ENCODE measurements at places on chromosomes 13 and 19.

DNA sequence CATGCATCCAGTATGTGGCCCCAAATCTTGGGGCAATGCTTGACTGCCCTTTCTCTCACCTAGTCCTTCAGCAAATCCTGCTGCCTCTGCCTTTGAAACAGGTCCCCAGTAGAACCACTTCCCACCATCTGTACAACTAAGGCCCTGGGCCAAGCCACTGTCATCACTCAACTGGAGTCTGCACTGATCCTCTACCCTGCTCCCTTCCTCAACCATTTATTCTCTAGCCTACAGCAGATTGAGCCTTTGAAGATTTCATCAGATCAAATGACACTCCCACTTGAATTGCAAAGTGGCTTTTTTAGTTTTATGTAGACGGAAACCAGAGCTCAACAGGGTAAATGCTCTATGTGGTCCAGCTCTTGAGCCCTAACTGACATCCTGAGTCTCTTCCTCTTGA, 43.5 kb downstream of the ATP8A2 start:
- DNase-seq: no peak

DNA sequence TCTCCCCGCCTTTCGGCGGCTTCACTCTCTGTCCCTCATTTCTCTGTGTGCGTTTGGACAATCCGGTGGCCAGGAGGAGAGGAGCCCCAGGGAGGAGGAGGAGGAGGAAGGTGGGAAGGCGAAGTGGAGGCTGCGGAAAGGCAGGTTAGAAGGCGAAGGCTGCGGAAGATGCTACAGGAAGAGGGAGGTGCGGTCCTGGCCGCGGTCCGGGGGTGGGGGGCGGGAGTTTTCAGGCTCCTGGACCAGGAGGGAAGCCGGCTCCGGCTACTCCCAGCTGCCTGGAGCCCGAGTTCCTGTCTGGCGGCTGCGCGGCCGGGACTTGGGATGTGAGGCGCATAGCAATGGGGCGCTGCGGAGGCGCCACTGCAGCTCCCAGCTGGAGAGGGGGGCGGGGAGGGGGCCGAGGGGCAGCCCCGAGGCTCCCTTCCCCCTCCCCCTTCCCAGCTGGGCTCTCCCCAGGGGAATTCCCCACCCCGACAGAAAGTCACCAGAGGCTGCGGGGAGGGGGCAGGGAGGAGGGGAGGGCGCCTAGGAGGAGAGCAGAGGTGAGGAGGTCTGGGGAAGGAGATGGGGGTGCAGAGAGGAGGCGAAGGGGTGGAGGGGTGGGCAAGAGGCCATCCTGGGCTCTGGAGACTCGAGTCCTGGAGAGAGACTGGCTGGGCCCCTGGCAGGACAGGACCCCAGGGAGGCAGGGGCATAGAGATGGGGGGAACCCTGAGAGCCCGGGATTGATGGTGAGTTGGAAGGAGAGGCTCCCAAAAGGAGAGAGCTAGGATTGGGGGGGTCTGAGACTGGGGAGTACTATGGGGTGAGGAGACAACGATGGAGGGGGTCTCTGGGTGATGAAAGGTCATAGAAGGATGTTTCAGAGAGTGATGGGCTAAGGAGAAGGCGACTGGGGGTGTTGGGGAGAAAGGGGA, 2.0 kb downstream of the LRRC4B start:
- no peak for DNase-seq

DNA sequence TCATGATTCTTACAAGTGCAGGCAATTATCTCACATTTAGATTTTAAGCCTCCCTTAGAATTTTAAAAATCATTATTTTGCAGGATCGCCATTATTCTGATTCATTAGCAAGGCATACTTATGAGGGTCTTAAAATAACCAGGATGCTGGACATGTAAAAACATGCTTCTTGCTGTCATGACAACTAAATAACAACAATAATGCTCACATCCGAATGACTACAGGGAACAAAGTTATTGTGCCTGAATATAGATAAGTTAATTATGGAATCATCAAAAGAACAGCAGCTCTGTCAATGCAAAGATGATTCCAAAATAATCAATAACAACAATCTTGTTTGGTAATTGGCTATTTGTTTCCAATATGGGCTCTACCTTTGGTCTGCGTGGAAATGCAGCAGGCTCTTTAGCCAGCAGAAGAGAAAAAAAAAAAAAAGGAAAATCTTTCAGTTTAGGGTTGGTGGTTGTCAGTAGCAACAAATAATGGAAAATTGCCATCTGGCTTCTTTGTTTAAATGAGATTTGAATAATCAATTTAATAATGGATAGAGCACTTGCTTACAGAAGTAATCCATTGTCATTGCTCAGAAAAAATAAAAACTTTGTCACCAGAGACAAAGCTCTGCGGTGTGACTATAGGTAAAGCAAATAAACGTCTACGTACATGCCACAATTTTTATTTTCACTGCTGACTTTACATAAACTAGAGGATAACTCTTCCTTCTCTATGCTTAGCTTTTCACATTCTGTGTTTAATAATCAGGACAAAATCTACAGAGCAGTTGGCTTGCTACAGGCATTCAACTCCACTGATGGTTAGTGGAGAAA, 468.9 kb upstream of the TSHZ3 start:
- no peak for DNase-seq

GRCh38 chr13:34300559-34300958, 482.6 kb downstream of the RFC3 start:
- DNase-seq: no peak

DNA sequence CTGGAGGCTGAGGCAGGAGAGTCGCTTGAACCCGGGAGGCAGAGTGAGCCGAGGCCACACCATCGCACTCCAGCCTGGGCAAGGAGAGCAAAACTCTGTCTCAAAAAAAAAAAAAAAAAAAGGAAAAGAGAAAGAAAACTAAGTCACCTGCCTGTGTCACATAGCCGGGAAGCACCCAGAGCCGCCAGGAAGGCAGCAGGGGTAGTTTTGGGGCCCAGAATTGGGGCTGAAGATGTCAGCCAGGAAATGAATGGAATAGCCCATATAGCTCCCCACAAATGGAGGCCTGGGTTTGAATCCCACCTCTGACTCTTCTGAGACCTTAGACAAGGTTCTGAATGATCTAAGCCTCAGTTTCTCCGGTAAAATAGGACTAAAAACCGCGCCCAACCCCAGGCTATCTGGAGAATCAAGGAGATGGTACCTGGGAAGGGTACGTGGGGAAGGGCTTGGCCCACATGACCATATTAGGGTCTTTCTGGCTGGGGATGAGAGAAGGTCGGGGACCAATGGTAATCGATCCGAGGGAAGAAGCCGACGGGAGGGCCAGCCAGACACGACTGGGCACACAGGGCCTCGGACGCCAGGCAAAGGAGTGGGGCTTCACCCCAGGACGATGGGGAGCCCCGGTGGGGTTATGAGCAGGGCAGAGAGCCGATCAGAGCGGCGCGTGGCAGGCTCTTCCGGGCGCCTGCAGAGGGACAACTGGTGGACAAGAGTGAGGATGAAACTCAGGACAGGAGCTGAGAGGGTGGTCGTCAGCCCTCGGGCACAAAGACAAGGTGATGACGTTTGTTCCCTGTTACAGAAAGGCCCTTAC, 14.4 kb downstream of the CCDC124 start:
- peak; percentile 43 for DNase-seq

DNA sequence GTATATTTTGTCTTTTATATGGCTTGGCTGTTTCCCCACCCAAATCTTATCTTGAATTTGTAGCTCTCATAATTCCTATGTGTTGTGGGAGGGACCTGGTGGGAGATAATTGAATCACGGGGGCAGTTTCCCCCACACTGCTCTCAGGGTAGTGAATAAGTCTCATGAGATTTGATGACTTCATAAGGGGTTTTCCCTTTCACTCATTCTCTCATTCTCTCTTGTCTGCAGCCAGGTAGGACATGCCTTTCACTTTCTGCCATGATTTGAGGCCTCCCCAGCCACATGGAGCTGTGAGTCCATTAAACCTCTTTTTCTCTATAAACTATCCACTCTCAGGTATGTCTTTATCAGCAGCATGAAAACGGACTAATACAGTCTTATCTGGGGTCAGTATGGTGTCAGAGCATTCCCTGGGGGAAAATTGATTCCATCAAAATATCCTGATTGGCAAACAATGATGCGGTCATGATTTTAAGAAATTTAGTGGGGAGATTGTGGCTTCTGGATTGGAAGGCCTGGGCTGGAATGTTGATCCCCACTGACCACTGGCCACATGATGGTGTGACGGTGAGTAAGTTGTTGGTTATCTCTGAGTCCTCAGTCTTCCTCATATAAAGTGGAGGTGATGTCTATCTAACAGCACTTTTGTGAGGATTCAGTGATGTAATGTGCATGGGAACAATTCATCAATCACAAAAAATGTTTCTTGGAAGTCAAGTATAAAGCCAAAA, 27.5 kb upstream of the ANKRD10 start:
- no peak for DNase-seq

DNA sequence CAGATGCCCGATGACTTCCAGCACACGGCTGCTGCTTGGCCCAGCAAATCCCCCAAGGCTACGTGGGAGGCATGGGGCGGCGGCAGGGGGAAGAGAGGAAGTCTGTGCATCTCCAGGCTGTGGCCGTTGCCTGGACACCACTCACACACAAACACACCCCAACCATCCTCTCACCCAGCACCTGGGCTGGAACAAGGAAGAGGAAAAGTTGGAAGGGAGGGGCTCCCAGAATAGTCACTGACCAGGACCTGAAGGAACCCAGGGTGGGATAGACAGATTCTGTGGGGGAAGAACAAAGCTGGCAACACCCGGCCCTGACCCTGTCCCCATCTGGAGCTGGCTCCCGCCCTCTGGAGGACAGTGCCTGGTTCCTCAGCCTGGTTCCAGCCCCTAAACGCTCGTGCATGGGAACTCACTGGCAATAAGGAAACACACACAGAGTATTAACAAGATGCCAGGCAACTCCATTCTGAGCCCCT, 11.2 kb downstream of the PPP6R1 start:
- no peak for DNase-seq

- DNase-seq: peak; percentile 94
These were observed 82.9 kb upstream of the C1QTNF9B start for GRCh38 chr13:23980160-23980551.

GRCh38 chr13:60411464-60411863, 14.4 kb downstream of the TDRD3 start:
- no peak for DNase-seq

DNA sequence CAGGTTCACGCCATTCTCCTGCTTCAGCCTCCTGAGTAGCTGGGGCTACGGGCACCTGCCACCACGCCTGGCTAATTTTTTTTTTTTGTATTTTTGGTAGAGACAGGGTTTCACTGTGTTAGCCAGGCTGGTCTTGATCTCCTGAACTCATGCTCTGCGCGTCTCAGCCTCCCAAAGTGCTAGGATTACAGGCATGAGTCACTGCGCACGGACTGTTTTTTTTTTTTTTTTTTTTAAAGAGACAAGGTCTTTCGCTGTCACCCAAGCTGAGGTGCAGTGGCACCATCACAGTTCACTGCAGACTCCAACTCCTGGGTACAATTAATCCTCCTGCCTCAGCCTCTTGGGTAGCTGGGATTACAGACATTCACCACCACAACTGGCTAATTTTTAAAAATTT, 8.2 kb upstream of the ADAMTS10 start:
- no peak for DNase-seq

GRCh38 chr13:93621051-93621450, 394.4 kb downstream of the GPC6 start:
- no peak for DNase-seq

DNA sequence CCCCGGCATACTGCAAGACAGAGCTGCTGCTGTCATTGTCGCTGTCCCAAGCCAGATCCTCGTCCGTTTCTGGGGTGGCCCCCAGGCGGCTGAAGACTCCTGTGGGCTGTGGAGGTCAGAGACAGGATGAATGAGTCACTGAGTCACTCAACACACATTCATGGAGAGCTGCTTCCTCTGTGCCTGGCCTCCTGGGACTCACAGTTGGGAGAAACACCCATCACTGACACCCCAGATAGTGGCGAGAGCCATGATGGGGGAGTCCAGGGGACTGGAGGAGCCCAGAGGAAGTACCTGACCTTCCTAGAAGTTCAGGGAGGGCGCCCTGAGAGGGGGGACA, 26.0 kb downstream of the C19orf47 start:
- no peak for DNase-seq

GRCh38 chr13:111494641-111495040, 174.2 kb downstream of the TEX29 start:
- DNase-seq: peak; percentile 3

GRCh38 chr13:99726282-99726894, 225.1 kb downstream of the TM9SF2 start:
- DNase-seq: no peak

GRCh38 chr13:110339975-110340550, 33.0 kb downstream of the COL4A2 start:
- DNase-seq: no peak

- no peak for DNase-seq
These were observed 550.1 kb downstream of the TBC1D4 start for GRCh38 chr13:74931698-74932433.

- no peak for DNase-seq
These were observed 599 bp downstream of the ZIC2 start for GRCh38 chr13:99982036-99982730.

DNA sequence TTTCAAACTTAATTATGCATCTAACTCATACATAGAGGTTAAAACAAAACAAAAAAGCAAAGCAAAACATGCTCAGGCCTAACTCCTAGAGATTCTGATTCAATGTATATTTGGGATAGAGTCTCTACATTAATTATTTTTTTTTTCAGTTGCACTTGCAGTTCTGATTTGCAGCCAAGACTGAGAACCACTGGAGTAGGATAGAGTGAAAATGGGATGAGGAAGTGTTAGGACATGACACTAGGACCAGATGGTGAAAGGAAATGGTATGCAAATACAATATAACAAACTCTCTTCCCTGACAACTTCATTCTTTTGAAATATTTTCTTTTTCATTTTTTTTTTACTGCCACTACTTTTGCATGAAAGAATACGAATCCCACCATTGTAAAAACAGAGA, 1.8 kb downstream of the CCDC122 start:
- DNase-seq: no peak

DNA sequence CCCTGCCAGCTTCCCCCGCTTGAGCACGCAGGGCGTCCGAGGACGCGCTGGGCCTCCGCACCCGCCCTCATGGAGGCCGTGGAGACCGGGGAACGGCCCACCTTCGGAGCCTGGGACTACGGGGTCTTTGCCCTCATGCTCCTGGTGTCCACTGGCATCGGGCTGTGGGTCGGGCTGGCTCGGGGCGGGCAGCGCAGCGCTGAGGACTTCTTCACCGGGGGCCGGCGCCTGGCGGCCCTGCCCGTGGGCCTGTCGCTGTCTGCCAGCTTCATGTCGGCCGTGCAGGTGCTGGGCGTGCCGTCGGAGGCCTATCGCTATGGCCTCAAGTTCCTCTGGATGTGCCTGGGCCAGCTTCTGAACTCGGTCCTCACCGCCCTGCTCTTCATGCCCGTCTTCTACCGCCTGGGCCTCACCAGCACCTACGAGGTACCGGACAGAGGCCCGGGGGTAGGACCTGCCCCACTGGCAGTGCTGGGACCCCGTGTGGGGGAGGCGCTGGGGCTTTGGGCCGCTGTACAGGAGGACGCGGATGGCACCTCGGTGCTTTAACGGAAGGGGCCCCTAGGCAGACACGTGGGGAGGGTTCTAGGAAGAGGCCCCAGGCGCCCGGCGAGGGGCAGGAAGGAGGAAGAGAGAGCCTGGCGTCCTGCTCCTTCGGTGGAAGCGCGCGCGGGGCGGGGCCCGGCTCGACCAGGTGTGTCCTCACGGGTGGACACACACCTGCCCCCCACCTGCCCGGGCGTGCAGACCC, 681 bp downstream of the SLC5A5 start:
- DNase-seq: no peak
